ENCODE measurements at places on chromosomes 13 and 19.

DNA sequence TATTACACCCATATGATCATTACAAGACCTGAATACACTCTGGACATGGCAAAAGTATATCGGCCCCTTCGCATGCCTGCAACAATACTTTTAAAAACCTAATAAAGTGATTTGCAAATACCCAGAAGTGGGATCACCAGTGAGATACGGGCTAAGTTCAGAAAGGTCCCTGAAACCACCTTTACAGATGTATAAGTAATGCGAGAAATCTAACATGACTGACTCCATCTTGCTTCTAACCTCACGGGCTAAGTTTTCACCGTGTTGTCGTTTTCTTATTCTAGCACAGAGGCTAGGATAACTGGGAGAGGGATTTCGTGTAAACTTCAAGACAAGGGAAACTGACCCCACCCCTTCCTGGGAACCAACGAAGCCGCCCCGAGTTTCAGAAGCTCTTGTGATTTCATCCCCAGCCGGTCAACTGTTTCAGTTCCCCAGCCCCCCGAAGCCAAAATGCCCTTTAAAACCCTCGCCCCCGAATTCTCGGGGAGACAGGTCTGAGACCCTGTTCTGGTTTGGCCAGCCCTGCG lies 703 bp downstream of the NEK3 start:
- DNase-seq, result no peak

DNA sequence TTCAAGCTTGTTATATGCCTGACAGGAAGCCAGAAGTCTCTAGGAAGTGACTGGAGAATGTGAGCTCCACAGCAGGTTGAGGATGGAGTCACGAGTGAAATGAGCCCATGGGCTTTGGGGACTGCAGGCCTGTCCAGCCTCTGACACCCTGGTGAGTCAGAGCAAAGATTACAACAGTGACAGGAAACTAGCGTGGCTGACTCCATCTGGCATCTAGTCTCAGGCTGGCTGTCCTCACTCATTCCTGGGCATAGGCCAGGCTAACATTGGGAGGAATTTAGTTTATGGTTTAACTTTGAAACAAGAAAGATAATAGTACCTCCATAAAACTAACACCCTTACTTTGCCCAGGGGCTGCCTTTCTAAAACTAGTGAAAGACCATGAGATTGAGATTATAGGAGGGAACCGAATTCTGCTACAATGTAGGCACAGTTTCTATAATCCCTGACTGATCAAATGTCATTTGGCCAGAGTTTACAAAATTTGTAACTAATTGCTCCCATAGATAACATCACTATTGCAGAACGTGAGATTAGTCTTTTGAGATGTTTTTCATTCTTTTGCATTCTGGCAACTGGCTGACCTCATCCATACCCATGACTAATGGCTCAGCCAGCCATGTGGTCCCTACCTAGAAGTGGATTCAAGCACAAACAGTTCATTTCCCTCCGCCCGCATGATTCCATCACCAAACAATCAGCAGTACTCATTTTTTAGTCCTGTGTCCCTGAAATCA lies 28.4 kb downstream of the PSG1 start:
- DNase-seq, result no peak

DNA sequence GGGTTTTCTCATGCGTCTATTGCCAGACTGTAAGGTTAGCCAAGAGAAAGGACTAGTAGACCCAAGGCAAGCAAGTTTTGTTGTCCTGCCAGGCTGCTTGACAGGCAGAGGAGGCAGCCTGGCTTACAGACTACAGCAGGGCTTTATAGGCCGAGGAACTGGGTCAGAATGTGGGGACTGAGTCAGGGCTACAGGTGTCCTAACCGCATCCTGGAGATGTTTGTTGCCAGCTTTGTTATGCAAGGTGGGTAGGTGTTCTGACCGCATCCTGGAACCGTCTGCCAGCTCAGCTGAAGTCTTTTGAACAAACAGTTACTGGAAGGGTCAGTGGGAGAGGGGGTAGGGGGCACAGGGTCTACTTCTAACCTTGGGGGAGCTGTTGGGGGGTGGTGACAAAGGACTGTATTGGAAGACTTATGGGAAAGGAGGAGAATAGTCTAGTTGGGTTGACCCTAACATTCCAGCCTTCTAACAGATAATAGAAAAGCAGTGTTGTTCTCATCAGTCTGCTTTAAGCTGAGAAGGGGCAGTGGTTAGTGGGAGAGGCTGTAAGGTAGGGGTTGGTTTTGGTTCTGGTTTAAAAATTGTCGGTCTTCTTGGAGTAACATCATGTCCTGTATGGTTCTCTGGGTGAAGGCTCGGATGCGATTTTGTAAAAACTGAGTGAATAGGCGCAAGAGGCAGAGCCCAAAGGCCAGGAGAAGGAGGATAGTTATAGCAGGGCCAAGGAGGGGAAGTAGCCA lies 913.8 kb upstream of the SLITRK5 start:
- no peak for DNase-seq

DNA sequence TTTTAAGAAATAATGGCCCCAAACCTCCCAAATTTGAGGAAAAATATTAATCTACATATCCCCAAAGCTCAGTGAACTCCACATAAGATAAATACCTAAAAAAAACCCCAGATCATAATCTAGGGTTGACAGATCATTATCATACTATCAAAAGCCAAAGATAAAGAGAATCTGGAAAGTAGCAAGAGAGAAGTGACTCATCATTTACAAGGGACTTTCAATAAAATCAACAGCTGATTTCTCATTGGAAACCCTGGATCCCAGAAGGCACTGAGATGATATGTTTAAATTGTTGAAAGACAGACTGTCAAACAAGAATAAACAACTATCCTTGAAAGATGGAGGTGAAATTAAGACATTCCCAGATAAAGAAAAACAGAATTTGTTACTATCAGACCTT lies 199.3 kb downstream of the KCNRG start:
- DNase-seq, result no peak

GRCh38 chr19:4568886-4569285 lies 9.4 kb upstream of the SEMA6B start:
- no peak for DNase-seq

GRCh38 chr13:27857282-27857681 lies 62.5 kb upstream of the PDX1 start:
- peak; percentile 90 for DNase-seq

GRCh38 chr13:75700552-75700951 lies 64.4 kb downstream of the LMO7 start:
- DNase-seq, result no peak

GRCh38 chr19:56321989-56322440 lies 7.4 kb upstream of the ZSCAN5A start:
- DNase-seq, result no peak

DNA sequence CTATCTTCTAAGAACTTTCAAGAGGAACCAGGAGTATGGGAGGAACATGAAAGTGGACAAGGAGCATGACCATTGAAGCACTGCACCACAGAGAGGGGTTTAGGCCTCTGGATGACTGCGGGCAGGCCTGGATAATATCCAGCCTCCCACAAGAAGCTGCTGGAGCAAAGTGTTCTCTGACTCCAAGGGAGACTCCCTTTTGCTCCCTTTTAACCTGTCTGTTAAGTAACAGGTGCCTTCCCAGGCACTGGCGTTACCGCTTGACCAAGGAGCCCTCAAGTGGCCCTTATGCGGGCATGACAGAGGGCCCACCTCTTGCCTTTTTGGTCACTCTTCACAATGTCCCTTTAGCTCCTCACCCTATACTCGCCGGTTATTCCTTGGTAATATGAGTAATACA lies 666.2 kb downstream of the SLITRK6 start:
- DNase-seq, result no peak

DNA sequence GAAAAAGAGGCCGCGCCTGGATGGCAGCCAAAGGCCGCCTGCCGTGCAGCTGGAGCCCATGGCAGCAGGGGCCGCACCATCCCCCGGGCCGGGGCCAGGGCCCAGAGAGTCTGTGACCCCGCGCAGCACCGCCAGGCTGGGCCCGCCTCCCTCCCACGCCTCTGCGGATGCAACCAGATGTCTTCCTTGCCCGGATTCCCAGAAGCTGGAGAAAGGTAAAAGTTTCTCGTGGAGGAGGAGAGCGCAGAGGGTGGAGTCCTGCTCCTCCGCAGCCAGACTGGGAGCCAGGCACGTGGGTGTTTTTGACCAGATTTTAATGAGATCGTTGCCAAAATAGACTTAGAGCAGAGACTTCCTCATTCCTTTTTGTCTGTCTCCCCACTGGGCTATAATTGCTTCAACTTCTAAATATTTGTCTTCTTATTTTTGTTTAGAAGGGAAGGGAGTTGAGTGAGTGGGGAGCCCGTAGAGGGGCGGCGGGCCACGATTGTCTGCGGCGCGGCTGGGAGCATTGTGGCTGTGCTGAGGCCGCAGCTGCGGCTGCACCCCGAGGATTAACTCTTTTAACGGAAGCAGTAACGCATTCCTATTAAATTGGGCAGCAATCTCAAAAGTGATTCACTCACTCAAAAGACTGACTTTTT lies 22.8 kb upstream of the NDUFS7 start:
- no peak for DNase-seq

- DNase-seq, result peak; percentile 99
Measured at GRCh38 chr19:38057959-38058690, 151.1 kb downstream of the SIPA1L3 start.

DNA sequence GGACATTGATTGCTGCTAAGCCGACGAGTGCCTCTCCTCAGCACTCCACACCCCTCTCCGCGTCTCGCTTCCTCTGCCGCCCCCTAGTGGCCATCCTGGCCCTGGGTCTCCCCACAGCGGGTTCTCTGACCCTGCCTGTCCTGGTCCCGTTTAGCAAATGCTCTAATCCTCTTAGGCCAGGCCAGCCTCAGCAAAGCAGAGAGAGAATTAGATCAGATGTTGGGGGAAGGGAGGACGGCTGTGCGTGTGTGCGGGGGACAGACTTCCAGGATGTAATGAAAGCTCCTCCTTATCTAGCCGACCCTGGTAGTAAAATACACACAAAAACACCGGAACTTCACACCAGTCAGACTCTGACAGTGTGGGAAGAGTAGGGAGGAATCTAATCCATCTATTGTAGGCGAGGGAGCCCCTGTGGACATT lies 4.5 kb downstream of the TPRX2 start:
- peak; percentile 61 for DNase-seq

DNA sequence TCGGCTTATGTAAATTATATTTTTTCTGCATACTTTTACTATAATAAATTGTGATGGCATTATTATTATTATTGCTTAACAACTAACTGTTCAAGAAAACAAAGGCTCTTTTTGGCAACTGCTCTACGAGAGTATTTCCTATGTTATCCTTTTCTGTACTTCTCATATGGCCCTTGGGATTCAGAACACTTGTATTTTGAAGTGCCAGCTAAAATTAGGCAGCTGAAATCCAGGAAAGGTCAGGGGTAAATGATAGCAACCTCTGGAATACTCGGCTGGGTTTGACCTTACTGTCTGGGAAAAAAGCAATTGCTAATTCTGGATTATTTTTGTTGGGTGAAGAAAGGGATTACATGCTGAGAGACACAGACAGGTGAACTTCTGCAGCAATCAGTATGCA lies 23.9 kb downstream of the EDNRB start:
- no peak for DNase-seq

- no peak for DNase-seq
Measured at GRCh38 chr13:33541456-33541855, 255.9 kb upstream of the STARD13 start.

GRCh38 chr19:21835810-21836444 lies at the start of gene ZNF43:
TSS of gene ZNF43 (minus strand) at chr19:21836182. CDS start at chr19:21836038, 144 bp downstream.
- DNase-seq, result peak; percentile 92

GRCh38 chr13:45696610-45697226 lies 5.4 kb upstream of the CBY2 start:
- DNase-seq, result no peak

GRCh38 chr19:35041548-35042055 lies at the start of gene HPN:
TSS of gene HPN (plus strand) at chr19:35041721. CDS start at chr19:35042507, 786 bp downstream.
- DNase-seq, result no peak

DNA sequence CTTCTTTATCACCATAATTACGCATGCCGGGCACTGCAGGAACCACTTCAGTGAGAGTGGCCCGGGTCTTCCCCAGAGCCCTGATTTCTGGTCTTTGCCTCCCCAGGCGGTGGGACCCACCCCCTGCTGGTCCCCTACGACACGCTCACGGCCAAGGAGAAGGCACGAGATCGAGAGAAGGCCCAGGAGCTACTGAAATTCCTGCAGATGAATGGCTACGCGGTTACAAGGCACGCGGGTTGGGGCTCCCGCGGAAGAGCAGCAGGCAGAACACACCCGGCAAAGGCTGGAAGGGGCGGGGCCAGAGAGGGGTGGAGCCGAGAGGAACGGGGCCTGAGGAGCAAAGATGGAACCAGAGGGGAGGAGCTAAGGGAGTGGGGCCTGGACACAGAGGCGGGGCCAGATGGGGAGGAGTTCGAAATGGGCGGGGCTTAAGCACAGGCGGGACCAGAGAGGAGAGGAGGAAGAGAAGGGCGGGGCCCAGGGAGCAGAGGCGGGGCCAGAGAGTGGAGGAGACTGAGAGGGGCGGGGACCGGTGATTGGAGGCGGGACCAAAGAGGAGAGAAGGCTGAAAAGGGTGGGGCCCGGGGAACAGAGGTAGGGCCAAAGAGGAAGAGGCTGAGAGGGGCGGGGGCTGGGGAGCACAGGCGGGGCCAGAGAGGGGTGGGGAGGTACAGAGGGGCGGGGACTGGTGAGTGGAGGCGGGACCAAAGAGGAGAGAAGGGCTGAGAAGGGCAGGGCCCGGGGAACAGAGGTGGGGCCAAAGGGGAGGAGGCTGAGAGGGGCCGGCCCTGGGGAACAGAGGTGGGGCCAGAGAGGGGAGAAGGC lies 73.4 kb downstream of the RYR1 start:
- peak; percentile 51 for DNase-seq

DNA sequence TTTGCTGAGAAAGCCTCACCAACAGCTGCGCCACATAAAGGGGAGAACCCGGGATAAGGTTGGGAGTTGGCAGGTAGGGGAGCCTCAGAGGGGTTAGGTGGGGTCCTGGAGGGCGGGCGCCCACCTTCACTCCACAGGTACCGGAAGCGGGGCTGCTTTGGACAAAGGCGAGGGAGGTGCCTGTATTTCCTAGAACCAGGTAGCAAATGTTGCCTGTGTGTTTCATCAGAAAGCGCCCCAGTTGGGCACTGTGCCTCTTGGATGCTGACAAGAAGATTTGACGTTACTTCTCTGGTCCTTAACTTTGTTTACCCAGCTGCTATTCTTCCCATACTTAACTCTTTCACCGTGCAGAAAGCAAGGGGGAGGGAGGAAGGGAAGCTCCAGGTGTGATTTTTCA lies 278.9 kb downstream of the ZNF536 start:
- no peak for DNase-seq

GRCh38 chr19:19423322-19423721 lies 17.8 kb downstream of the GATAD2A start:
- DNase-seq, result no peak

GRCh38 chr13:21960108-21960507 lies 289.2 kb downstream of the FGF9 start:
- DNase-seq, result no peak

All from NCI-H345 (cell line).